Activated CD8-positive, alpha-beta memory T cell treated with anti-CD3 and anti-CD28 coated beads for 1 hour (primary cell): ENCODE measurements at places on chromosomes 12 and 14.

GRCh38 chr12:100168562-100168961 is 25.9 kb upstream of the BLTP3B start:
- DNase-seq = no peak

GRCh38 chr14:55207832-55208231 is 16.4 kb upstream of the DLGAP5 start:
- no peak for DNase-seq

- DNase-seq = no peak
These were observed 7.2 kb upstream of the ANKRD9 start for GRCh38 chr14:102516531-102517391.

DNA sequence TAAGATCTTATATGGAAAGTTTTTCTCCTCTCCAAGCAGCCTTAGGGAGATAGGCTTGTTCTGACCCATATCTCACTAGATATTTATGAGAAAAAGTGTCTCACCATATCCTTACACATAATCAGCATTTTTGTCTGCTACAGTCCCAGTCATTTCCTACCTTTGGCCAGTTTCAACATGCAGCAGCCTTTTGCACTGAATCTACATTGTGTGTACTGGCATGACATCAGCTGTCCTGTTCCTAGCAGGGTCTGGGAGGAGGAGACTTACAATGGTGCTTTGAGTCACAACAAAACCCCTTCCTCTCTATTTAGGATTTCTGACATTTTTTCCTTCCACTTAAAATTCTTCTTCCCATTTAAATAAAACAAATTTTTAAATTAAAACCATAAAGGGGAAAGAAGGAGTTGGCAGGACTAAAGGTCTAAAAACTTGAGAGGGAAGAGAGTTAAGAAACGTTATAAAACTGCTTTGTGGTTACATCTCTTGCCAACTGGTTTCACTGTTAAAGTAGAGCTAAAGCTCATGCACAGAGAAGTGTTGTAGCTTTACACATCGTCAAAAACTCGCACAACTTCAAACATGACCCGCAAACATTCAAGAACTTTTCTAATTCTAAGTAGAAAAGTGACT is 53.3 kb upstream of the CERS5 start:
- DNase-seq = no peak

DNA sequence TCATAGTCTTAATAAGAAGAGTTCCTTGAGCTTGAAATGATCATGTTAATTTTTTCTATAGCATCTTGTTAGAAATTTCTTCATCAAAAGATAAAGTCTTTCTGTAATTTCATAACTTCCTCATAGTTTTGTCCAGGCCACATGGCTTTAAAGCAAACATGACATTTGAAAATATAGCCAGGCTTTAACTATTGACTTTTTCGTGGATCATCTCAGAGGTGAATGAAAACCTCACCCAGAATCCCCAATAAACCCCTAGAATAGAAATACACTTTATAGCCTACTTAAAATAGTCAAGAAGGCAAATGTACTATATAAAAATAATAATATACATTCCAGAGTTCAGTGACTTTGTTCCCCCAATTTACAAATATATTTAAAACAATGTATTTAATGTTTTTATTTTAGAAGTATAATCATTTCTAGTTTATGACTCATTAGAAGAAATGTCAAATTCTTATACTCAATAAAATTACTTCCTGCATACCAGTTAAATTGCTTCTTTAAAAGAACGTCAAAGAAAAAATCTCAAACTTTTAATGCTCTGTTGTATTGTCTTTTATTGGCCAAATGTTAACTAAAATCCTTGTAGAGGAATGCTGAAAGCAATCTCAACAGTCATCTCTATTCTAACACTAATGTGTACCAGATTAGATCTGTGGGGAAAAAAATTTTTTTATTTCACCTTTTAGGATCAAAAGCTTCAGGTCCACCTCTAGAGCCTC is 21.6 kb downstream of the EXOC5 start:
- no peak for DNase-seq

DNA sequence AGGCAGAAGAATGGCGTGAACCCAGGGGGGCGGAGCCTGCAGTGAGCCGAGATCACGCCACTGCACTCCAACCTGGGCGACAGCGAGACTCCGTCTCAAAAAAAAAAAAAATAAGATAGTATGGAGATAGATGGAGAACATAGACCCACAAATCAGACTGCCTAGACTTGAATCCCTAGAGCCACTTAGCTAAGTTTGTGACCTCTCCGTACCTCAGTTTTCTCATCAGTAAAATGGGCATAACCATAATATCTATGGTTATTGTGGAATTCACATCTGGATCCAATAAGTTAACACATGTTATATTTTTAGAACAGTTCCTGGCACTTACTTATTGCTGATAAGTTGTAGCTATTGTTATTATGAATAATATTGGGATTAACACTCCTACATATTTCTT is 7.2 kb downstream of the PROX2 start:
- DNase-seq = no peak

DNA sequence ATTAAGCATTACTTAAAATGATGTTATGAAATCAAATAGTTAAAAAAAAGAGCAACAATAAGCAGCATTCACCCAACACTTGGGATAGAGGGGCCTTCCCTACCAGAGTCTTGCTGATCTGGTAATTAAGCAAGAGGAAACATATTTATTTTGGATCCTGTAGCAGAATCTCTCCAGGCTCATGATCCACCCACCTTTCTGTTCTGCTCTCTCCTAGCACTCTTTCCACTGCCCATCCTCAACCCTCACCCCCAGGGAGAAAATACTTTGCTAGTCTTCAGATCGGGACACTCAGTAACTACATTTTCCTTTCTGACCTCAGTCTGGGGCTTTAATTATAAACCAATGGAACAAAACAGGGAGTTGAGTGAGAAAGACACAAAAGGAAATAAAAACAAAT is 1541.9 kb downstream of the AACS start:
- no peak for DNase-seq

- DNase-seq = no peak
These were observed 48.8 kb downstream of the NINJ2 start for GRCh38 chr12:614411-614970.

GRCh38 chr14:64689289-64689688 is 14.9 kb upstream of the PLEKHG3 start:
- DNase-seq = no peak

DNA sequence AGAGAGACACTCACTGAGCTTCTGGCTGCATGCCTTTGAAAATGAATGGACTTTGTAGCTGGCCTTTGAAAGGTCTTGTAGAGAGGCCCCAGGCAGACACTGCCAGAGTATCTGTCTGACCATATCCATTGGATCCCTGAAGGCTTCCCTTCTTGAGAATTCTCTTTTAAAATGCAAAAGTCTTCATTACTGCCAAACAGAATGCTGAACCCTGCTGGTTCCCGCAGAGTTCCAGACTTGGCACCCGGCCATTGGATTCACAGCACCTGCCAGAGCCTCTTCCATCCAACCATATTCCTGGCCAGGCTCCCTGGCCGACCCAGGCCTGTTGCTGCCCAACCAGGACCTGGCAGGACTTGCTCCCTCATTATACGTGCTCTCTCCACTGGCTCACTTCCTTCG is 182.5 kb downstream of the GXYLT1 start:
- no peak for DNase-seq

GRCh38 chr14:68476212-68477109 is 316.4 kb downstream of the ZFP36L1 start:
- DNase-seq = no peak

DNA sequence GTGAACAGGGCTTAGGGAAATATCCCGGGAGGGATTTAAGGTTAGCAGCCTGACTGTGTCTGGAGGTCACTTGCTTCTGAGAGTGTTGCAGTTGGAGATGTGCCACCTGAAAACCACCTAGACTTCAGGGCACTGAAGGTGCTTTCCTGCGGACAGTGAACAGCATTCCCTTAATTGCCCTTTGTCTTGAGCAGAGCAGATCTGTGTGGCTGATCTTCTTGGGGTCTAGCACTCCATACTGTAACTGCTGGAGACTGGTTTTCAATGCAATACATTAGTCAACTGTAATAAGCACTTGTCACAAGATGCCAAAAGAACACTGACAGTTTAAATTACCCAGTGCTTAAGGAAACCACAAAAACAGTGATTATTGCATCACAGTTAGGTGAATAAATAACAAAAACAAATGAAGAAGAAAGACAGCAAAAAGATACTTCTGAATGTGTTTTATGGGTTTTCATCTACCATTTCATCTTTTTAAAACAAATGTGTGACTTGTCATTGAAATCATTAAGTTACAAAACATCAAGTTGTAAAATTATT is 111.8 kb downstream of the PRIMA1 start:
- no peak for DNase-seq

GRCh38 chr14:22524784-22525161 is 64.3 kb downstream of the DAD1 start:
- DNase-seq = no peak

DNA sequence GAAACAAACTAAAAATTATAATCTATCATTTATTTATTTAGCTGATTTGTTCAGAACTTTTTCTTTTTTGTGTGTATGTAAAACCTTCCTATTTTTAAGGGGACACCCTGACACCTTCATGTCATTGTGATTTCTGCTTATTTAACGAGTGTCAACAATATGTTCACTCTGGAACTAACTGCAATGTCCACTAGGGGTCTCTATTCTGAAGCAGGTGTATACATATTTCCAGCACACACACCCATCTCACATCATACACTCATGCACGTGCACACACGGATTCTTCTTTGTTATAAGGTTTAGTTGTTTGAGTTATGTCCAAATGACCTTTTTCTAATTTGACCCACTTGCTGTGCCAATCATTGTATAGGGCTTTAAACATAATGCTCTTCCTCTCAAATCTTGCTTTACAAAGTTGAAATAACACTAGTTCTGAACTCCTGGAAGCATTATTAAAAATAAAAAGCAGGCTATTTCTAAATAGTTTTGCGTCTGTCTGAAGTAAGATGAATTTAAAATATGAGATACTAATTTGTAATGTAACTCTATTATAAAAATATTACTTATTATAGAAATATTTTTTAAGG is 15.5 kb downstream of the E2F7 start:
- DNase-seq = no peak
